Smooth muscle cell of the pulmonary artery (primary cell): ENCODE measurements at places on chromosomes 7 and 10. TPM values are rescaled to one million over a fixed set of nuclear protein-coding genes. Genes with fewer than 3 reads are reported as not detected.

Gene TDRD1
- 0.13 and 1.2 TPM in 2 replicates for total RNA-seq

Gene PON1
- not detected in 2 replicates for total RNA-seq

Gene PILRB
- total RNA-seq, result 5.7 and 7.8 TPM in 2 replicates

Gene HOXA13
- total RNA-seq, result not detected in 2 replicates

Gene AFAP1L2
- total RNA-seq, result 0.17 and 1.2 TPM in 2 replicates

Gene ARHGAP12
- 29.4 and 36.0 TPM in 2 replicates for total RNA-seq

Gene KCNMA1
- total RNA-seq, result 71.3 and 116 TPM in 2 replicates

Gene DKK1
- total RNA-seq, result 134 and 633 TPM in 2 replicates

Gene SEMA3A
- 52.1 and 109 TPM in 2 replicates for total RNA-seq

Gene TRPV5
- not detected in 2 replicates for total RNA-seq

Gene UNC5B
- 38.6 and 84.2 TPM in 2 replicates for total RNA-seq

Gene SLC26A5
- not detected in 2 replicates for total RNA-seq

Gene UCMA
- total RNA-seq, result not detected in 2 replicates

Gene PODXL
- 1.6 and 23.8 TPM in 2 replicates for total RNA-seq

Gene IDI2
- total RNA-seq, result not detected in 2 replicates

Gene BMS1
- total RNA-seq, result 16.1 TPM in 2 replicates

Gene FOXP2
- 0.26 and 0.46 TPM in 2 replicates for total RNA-seq

Gene DNTT
- not detected in 2 replicates for total RNA-seq

Gene VIPR2
- 0.07 TPM in 1 of 2 replicates, not detected in the other for total RNA-seq

Gene PKD1L1
- 0.07 TPM in 2 replicates for total RNA-seq

Gene ZDHHC6
- total RNA-seq, result 24.2 and 31.9 TPM in 2 replicates

Gene ACSM6
- not detected in 2 replicates for total RNA-seq

Gene SLC25A28
- total RNA-seq, result 16.2 and 21.7 TPM in 2 replicates

Gene AKR1B15
- 0.07 TPM in 1 of 2 replicates, not detected in the other for total RNA-seq

Gene HIBADH
- total RNA-seq, result 53.9 and 61.1 TPM in 2 replicates

Gene WNT8B
- total RNA-seq, result not detected in 2 replicates
